GOT3 (cell line): ENCODE measurements at places on chromosomes 2 and 18.

DNA sequence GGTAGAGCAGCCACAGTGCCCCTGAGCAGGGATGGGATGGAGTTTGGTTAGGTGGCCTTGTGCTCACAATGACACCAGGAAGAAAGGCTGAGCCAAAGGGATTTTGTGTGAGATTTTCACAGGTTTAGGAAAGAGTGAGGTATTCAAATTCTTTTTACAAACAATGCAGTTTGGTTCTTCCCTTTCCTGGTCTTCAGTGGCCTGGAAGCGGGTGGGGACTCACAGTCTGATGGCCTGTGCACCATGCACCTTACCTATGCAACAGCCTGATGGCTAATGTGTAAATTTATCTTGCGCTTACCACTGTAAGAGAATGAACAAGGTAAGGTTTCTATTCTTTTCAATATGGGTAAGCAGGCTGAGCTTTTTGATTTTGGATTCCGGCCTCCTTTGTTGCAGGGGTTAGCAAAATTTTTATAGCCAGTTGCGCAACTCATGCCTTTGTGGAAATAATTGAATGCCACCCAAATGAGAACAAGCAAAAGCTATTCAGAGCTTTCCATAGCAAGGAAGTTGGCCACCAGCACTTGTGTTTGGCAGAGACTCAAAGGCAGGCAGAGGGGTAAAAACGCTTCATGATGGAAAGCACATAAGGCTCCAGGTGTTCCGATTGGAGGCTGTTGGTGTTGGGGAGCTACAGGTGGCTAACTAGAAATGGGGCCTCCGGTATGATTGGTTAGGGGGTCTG is 23.8 kb upstream of the IL1R2 start:
- DNase-seq, result no peak

- no peak for DNase-seq
Measured at GRCh38 chr18:64566456-64566855, 417.6 kb upstream of the LINC00305 start.

GRCh38 chr2:224796695-224797305 is 80.6 kb upstream of the CCDC195 start:
- no peak for DNase-seq

DNA sequence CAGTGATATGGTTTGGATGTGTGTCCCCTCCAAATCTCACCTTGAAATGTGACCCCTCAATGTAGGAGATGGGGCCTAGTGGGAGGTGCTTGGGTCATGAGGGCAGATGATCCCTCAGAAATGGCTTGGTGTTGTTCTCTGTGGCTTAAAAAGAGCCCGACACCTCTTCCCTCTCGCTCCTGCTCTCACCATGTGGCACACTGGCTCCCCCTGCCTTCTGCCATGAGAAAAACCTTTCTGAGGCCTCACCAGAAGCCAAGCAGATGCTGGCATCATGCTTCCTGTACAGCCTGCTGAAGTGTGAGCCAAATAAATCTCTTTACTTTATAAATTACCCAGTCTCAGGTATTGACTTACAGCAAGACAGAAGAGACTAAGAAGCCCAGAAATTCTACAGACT is 357.1 kb downstream of the NRXN1 start:
- no peak for DNase-seq

GRCh38 chr2:171478345-171478744 is 43.9 kb upstream of the CYBRD1 start:
- no peak for DNase-seq

DNA sequence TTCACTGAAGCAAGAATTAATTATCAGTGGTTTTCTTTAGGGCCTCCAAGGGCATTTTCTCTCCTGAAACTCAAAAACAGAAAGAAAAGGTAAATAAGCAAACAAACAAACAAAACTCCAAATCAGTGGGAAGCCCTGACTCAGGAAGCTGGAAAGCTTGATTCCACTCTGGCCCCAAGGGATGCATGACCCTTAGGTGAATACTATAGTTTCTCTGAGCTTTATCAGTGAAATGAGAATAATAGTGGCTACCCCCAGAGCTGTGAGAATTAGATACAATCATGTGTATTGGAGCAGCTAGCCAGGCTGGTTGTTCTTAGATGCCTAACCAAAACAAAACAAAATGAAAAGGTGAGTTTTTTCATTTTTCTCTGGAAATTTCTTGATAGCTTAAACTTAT is 585.1 kb downstream of the CNTNAP5 start:
- no peak for DNase-seq
